ENCODE measurements at places on chromosomes 13 and 19. TPM values are rescaled to one million over a fixed set of nuclear protein-coding genes. Genes with fewer than 3 reads are reported as not detected.

The ARHGEF18 gene
- 44.6 TPM for total RNA-seq

The GPR18 gene
- not detected for total RNA-seq

The RPS15 gene
- total RNA-seq = 926 TPM

The TMEM221 gene
- total RNA-seq = 2.5 TPM

The DOCK9 gene
- total RNA-seq = 118 TPM

The PTH2 gene
- total RNA-seq = not detected

The ZNF441 gene
- total RNA-seq = 36.7 TPM

The MBD3L3 gene
- not detected for total RNA-seq

The SARS2 gene
- total RNA-seq = 20.2 TPM

The ZNF439 gene
- 43.3 TPM for total RNA-seq

The PGLYRP2 gene
- not detected for total RNA-seq

The SYCN gene
- not detected for total RNA-seq

The SPRED3 gene
- total RNA-seq = 0.38 TPM

The HCST gene
- not detected for total RNA-seq

The NDUFS7 gene
- total RNA-seq = 69.5 TPM

The SUGT1 gene
- 82.7 TPM for total RNA-seq

The MCF2L gene
- 91.5 TPM for total RNA-seq

The ONECUT3 gene
- total RNA-seq = 0.55 TPM

The CLEC17A gene
- not detected for total RNA-seq

The POU2F2 gene
- total RNA-seq = 3.2 TPM

The HIPK4 gene
- not detected for total RNA-seq

The LATS2 gene
- total RNA-seq = 17.0 TPM

The BORA gene
- total RNA-seq = 4.4 TPM

The ZNF675 gene
- total RNA-seq = 34.1 TPM

The ZNF491 gene
- total RNA-seq = 26.3 TPM

The HSD11B1L gene
- 19.0 TPM for total RNA-seq

The SULT2A1 gene
- not detected for total RNA-seq

The FBXO27 gene
- total RNA-seq = 9.3 TPM

The LRFN3 gene
- total RNA-seq = 5.4 TPM

The IGSF23 gene
- total RNA-seq = not detected

The PTGIR gene
- 2.5 TPM for total RNA-seq

The C5AR1 gene
- total RNA-seq = 2.0 TPM

The IGFL1 gene
- total RNA-seq = not detected

The KLK8 gene
- total RNA-seq = not detected

The C19orf38 gene
- total RNA-seq = 5.6 TPM

The KLK14 gene
- not detected for total RNA-seq

The ZNF568 gene
- total RNA-seq = 36.0 TPM

The MBD3L2 gene
- total RNA-seq = not detected

The PTOV1 gene
- 126 TPM for total RNA-seq

The ZNF497 gene
- total RNA-seq = 8.7 TPM

The FCHO1 gene
- 5.9 TPM for total RNA-seq

The ANGPTL8 gene
- 1.4 TPM for total RNA-seq

The HCN2 gene
- total RNA-seq = 6.0 TPM

The CNFN gene
- not detected for total RNA-seq

The CEACAM20 gene
- not detected for total RNA-seq

The LILRA1 gene
- 0.22 TPM for total RNA-seq

The ADPRHL1 gene
- 7.3 TPM for total RNA-seq

The ZNF93 gene
- total RNA-seq = 27.5 TPM

The SLITRK5 gene
- 12.2 TPM for total RNA-seq

All from camera-type eye (tissue), 1 donor.